ENCODE measurements at places on chromosomes 13 and 19.

DNA sequence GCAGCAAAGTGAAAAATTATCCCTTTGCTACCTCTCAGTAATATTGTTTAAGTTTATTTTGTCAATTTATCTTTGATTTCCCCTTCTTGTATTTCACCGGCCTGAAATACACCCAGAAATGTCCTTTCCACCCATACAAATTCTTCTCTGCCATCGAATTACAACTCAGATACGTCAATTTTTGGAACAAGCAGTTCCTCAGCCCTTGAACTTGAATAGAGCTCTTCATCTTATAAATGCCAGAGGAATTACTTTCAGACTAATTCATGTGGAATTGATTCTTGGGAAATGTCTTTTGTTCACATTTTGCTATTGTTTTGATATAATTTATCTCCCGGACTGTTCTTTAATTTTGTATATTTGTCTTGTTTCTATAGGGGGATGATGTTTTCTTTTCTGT is 1359.3 kb upstream of the MIR17HG start:
- no peak for DNase-seq

- no peak for DNase-seq
Observed at GRCh38 chr19:40335855-40336600, 12.2 kb downstream of the C19orf47 start.

- no peak for DNase-seq
Observed at GRCh38 chr19:6017576-6017975, 39.6 kb upstream of the RANBP3 start.

- no peak for DNase-seq
Observed at GRCh38 chr19:2308114-2308556, at the start of gene LINGO3. LINGO3 (minus strand) TSS chr19:2308154; CDS start chr19:2291776, 16,378 bp downstream.

- DNase-seq: no peak
Observed at GRCh38 chr19:377801-378581, 31.0 kb downstream of the C2CD4C start.

DNA sequence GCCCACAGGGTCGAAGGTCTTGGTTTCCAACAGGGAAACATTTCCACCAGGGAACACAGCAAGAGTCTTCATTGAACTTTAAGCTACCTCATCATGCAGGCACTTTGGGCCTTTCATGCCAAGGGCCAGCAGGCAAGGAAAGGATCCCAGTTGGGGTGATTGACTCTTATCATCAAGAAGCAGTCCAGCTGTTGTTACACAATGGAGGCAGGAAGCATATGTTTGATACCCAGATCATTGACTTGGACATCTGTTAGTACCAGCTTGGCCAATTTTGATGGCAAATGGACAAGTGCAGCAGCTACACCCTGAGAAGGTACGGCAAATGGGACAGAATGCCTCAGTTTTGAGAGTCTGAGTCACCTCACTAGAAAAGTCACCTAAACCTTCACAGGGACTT is 10.9 kb upstream of the RCBTB1 start:
- DNase-seq: no peak

- DNase-seq: no peak
Observed at GRCh38 chr19:5957170-5957569, 20.8 kb downstream of the RANBP3 start.

DNA sequence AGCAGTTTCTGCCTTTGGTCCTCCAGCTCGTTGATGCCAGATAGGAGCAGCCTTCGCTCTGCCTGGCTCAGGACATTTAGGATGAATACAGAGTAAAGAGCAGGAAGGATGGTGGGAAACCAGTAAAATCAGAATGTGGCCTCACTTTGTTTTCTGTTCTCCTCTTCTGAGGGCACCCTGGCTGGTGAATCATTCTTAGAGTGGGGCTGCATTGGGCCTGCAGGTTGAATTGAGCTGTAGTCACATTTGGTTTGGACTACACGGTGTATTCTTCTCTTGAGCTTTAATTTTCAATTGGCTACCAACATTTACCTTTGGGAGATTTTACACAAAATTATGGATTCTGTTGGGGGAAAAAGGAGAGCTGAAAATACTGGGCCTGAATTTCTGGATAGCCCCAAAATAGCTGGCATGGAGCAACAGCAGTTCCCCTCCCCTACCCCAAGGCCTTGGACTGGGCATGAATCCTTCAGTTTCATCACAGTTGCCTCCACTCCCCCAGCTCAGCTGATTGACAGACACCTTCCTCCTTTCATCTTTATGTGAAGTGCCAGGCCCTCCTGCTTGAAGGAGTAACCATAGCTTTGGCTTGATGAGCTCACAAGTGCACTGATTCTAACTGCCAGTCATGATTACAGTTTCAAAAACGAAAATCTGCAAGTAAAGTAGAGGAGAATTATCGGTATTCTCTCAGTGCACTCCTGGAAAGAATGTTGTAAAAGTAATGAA is 24.3 kb downstream of the ERCC5 start:
- DNase-seq: no peak

DNA sequence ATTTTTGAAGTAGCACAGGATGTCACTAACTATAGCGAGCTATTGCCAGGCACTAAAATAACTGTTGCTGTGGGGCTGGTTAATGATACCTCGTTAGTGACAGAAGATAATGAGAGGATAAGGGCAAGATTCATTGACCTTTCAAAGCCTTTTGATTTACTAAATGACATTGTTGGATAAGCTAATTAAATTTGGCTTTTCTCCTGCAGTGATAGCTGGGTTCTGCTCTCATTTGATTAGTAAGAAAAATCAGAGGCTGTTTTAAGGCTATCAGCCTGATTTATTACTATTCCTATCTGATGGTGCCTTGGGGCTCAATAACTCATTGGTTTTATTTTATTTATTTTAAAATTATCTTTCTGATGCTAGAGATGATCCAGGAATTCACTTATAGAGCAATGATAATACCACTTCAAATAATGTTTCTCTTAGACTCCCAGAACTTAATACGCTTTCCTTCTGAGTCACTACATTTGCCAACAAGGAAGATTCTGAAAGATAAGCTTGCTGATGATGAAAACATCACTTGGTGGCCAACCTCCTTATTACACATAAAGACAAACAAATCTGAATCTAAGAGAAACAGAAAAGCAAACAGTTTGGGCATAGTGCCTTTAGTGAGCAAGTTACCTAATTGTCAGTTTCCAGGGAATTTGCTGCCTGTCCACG is 501.3 kb upstream of the ARGLU1 start:
- DNase-seq: no peak

DNA sequence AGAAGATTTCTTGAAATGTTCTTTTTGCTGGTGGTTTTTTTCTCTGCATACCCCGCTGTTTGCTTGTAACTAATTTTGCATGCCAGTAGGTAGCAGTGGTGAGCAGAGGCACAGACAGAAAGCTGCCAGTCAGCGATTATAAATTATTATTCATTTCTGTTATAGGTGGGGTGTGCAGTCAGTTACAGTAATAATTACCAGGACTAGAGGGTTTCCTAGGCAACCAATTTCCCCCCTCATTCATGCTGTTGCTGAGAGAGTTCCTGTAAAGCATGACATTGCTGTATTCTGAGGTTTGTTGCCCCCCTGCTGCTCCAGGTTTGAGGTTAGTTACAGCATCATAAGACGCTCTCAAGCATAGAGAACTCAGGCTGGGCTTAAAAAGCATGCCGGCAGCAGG is 104.5 kb downstream of the URI1 start:
- no peak for DNase-seq

- no peak for DNase-seq
Observed at GRCh38 chr13:67854990-67855389, 624.9 kb upstream of the PCDH9 start.

GRCh38 chr13:75959861-75960481 is 323.8 kb downstream of the LMO7 start:
- DNase-seq: no peak

DNA sequence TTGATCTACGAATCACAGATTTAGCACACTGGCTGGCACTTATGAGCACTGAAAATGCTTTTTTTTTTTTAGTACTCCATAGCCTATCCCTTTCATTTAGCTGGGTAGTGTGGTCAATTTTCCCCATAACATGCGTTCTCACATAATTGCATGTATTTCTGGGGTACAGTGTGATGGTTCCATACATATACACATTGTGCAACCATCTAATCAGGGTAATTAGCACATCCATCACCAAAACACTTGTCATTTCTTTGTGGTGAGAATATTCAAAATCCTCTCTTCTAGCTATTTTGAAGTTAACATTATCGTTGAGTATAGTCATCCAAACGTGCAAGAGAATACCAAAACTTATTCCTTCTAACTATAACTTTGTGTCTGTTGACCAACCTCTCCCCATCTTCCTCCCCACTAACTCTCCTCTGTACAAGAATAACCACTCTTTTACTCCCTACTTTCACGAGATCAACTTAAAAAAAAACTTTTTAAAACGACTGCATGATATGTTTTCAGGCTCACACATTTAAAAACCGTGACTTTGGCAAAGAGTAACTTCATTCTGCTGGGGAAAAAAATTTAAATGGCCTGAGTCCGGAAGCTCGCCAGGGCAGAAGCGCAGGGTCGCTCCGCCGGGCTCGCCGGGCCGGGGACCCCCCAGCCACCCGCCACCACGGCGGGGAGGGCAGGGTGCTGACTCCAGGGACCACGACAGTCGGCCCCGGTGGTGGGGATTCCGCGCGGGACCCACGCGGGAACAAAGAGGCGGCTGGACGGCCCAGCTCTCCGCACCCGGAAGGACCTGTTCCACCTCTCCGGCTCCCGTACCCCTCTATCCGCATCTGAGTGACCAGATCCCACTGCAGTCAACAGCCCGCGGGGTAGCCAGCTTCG is 868 bp upstream of the UBAC2 start:
- DNase-seq: no peak

Measured in stimulated activated CD4-positive, alpha-beta T cell treated with anti-CD3 and anti-CD28 coated beads, TNF-alpha, amount 100 ng/mL, for 48 hours (primary cell).